Effector memory CD4-positive, alpha-beta T cell (primary cell): ENCODE measurements at places on chromosomes 16 and 17.

GRCh38 chr17:48247038-48247437 lies 139.5 kb downstream of the SNX11 start:
- no peak for DNase-seq

GRCh38 chr17:41967141-41967920 lies 736 bp downstream of the CNP start:
- no peak for DNase-seq

DNA sequence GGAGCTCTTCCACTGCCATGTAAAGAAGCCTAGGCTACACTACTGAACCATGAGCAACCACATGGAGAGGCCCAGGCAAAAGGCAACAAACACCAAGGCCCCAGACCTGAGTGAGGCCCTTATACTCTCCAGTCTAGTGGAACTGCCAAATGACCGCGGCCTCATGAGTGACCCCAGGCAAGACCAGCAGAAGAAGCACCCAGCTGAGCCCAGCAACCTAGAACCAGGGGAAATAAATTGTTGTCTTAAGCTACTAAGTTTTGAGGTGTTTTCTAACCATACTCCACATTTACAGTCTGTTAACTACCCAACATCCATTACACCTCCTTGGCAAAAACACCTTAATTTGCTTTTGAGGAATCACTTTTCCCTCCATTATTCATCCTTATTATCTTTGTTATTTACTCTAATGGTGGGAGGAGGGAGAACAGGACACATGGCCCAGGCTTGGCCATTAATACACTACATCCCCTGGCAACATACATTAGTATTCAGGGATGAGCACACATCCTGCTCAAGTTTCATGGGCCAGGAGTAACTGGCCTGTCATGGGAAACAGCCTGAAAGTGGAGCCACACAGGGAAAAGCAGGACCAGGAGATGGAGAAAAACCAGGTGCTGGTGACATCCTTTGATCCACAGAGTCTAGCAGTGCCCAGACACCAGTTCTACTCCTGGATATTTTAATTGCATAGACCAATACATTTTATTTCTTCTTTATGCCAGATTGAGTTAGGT lies 26.2 kb downstream of the SLC39A11 start:
- no peak for DNase-seq

- DNase-seq = no peak
These were observed 166.2 kb upstream of the RPL38 start for GRCh38 chr17:74037320-74037719.

DNA sequence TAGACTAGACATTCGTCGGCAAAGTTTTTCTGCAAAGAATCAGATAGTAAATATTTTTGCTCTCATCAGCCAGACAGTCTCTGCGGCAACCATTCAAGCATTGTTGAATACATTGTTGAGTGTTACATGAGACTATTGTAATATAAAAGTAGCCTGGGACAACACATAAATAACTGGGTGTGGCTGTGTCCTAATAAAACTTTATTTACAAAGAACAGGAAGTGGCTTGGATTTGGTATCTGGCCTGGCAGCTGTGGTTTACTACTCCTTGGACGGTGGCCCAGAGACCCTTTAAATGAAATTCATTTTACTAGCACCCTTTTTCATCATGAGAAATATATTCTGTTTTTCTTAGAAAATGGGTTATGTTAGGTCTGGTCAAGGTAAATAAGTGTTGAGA lies 297.2 kb downstream of the WWOX start:
- DNase-seq = no peak

DNA sequence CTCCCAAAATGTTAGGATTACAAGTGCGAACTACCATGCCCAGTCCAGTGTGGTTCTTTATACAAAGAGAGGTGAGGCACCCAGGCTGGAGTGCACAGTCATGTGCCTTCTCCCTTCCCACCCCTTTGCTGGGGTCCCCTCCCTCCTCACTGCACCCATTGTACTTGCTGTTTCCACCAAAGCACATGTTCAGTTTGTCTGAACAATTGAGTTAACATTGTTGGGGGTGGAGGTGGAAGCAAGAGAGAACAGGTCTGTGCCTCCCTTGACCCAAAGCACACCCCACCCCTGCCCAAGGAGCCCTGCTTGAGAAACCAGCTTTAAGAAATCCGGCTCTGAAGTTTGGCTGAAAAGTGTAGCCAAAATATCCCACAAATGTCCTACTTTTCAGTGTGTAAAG lies 142.3 kb upstream of the CDH5 start:
- DNase-seq = no peak

DNA sequence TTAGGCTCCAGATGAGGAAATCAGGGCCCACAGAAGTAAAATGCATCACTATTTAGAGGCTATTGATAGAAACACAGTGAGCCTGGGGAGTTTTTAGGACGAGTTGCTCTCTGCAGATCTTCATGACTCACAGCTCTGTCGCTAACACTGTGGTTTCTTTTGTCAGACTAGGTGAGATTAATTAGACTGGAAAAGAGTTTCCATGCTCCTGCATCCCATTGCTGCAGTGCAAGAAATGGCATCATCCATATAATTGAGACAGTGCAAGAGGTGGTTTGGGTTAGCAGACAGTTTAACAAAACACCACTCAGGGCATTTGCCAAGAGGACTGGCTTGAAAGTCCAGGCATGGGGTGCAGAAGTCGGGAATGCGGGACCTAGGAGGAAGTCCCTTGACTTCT lies 198.8 kb upstream of the CACNG5 start:
- DNase-seq = no peak

DNA sequence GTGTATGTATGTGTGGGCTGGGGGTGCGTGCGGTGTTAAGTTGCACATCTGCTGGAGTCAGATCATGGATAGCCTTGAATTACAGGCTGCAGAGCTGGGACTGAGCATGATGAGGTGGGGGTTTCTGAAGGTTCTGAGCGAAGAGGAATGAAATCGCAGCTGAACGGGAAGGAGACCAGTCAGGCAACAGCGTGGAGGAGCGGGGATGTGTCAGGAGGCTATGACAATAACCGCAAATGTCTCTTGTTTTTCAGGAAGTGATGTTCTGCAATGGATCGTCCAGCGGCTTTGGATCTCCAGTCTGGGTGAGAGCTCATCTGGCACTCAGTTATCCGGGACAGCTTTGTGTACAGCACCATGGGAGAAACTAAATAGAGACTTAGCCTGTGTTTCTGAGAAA lies 20.9 kb downstream of the RGS9 start:
- no peak for DNase-seq

DNA sequence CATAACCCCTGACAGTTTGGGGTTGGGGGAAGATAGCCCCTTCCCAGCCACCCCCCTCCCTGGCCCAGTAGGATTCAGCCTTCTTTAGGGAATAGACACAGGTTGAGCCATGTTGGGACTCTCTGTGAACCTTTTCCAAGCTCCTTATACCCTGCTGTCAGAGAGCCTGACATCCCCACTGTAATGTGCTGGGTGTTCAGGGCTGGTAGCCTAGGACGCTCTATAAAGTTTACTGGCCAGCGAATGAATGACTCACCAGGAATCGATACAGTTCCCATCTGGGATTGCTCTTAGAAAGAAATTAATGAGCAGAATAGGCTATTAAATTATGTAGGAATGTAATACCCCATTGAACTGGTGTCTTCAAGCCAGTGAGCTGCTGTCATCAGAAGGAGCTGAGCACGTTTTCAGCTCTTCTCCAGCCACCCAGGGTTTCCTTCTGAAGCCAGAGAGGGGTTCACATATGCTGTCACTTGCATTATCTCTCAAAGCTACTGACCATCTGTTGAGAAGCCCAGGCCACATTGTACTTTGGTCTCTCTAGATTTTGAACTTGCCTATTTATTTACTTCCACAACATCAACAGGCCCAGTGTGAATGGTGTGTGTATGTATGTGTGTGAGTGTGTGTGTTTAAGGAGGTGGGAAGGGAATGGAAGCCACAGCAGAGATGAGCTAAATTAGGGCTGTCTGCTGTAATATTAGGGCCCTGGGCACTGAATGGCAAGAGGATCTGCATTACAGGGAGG lies 64.9 kb downstream of the SPACA3 start:
- no peak for DNase-seq

GRCh38 chr16:64993464-64993863 lies 128.4 kb downstream of the CDH11 start:
- no peak for DNase-seq

- no peak for DNase-seq
These were observed 458.0 kb downstream of the HAPSTR1 start for GRCh38 chr16:9549487-9549886.

- no peak for DNase-seq
These were observed 114.2 kb downstream of the DNAH9 start for GRCh38 chr17:11712456-11712855.

- no peak for DNase-seq
These were observed 4.5 kb upstream of the TMEM92 start for GRCh38 chr17:50269477-50270434.

- DNase-seq = no peak
These were observed 137.9 kb upstream of the HS3ST4 start for GRCh38 chr16:25553711-25554436.

- DNase-seq = no peak
These were observed at the start of gene WFIKKN2 for GRCh38 chr17:50835301-50836234. WFIKKN2 (plus strand) TSS chr17:50835586; CDS start chr17:50835938, 352 bp downstream.

GRCh38 chr17:33978889-33979288 lies 276.2 kb upstream of the CCL2 start:
- no peak for DNase-seq

- no peak for DNase-seq
These were observed 1.7 kb upstream of the IL17C start for GRCh38 chr16:88636488-88637265.

DNA sequence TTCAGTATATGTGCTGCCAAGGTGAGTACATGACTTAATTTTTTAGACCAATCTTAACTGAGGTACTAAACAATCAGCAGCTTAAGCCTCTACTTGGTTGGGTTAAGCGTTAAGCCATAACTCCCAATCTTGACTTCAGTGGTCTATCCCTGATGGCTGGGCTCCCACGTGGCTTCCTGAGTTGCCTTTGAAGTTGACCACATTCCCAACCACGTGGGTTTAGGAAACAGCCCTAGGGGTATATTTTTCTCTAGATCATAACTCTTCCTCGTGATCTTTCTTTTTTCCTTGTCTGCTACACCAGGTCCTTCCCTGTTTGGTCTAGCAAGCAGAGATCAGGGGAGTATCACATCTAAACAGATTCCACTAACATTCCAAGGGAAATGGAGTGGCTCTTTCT lies 20.1 kb upstream of the PIRT start:
- no peak for DNase-seq

- no peak for DNase-seq
These were observed 520.9 kb upstream of the CDH5 start for GRCh38 chr16:65845466-65846209.

GRCh38 chr16:74942977-74943918 lies 41.7 kb downstream of the WDR59 start:
- DNase-seq = no peak

GRCh38 chr17:39899215-39899614 lies 19.2 kb downstream of the GSDMB start:
- no peak for DNase-seq

- no peak for DNase-seq
These were observed 14.5 kb downstream of the SPIRE2 start for GRCh38 chr16:89842471-89843408.

DNA sequence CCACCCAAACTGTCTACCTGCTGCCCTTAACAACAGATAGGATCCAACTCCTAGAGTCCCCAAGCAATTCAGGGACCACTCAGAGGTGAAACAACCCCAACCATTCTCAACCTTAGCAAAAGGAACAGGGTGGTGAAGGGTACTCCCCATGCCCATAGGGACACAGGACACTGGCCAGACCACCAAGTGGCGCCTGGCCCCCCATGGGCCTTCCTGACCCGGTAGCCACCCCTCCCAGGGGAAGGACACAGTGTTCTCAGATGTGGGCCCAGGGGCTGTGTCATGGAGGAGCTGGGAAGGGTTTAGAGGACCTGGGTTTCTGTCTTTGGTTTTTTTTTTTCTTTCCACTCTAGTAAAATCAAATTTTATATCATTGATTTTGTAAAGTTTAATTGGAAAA lies 9.7 kb upstream of the SLC25A39 start:
- no peak for DNase-seq

GRCh38 chr16:57988929-57989328 lies 11.5 kb downstream of the ZNF319 start:
- DNase-seq = no peak

DNA sequence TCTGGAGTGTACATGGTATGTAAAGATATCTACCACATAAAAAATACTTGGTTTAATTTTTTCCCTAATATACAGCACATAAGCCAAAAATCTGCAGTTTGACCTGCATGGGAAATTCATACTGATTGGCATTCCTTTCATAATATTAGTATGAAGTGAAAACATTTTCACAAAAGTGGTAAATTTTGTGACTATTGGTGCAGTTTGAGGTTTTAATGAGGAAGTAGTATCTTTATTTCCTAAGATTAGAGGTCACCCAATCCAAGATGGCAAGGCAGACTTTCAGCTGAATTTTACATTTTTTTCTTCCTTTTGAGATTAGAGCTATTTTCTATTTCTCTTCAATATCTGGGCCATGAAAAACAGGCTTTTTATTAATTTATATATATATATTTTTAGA lies 21.2 kb downstream of the METTL9 start:
- no peak for DNase-seq

GRCh38 chr17:51692917-51693316 lies 432.6 kb downstream of the UTP18 start:
- DNase-seq = no peak

GRCh38 chr16:31187808-31188189 lies 7.9 kb downstream of the FUS start:
- DNase-seq = no peak

GRCh38 chr17:33469911-33470310 lies 176.8 kb upstream of the ASIC2 start:
- DNase-seq = no peak

DNA sequence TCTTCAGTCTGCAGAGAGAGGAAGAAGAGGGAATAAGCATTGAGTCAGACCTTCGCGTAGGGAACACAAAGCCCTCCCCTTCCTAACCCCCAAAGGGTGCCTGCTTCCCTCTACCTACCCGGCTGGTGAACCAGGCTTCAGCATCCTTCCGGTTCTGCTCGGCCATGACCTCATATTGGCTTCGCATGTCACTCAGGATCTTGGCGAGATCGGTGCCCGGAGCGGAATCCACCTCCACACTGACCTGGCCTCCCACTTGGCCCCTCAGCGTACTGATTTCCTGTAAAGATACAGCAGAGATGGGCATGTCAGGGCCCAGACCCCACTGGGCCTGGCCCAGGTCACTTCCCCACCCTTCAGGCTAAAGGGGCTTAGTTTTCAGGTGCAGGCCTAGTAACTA lies 3.8 kb downstream of the KRT19 start:
- DNase-seq = no peak

DNA sequence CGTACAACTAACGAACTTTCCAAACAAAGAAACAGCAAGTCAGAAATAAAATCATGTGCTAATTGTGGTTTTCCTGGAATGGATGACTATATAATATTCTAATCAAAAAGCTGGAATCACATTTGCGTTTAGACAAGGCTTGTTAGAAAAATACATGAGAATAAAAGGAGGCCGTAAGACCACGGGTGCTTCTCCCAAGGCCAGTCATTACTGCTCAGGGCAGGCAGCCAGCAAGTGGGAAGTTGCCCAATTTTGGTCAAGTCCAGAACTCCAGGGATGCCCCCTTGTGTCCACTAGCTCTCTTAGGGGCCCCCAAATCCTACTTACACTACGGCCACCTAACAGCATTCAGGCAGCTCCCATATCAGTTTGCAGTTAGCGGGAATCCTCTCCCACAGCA lies 25.9 kb upstream of the LYRM9 start:
- DNase-seq = no peak

DNA sequence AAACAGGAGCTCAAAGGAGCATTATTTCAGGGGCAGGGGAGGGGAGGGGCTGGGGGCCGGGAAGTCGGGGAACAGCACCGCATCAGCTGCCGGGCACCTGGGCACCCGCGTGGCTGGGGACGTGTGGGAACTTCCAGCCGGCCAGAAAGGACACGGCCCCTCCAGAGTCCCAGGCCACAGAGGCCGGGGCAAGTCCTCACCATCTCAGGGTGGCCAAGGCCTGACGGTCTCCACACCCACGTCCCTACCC lies 1.1 kb downstream of the PGAP6 start:
- DNase-seq = no peak
